ENCODE measurements at places on chromosomes 1 and 21. TPM values are rescaled to one million over a fixed set of nuclear protein-coding genes. Genes with fewer than 3 reads are reported as not detected.

Gene LEPR
- 47.7 TPM for total RNA-seq

Gene LRRC8B
- total RNA-seq, result 0.86 TPM

DNA sequence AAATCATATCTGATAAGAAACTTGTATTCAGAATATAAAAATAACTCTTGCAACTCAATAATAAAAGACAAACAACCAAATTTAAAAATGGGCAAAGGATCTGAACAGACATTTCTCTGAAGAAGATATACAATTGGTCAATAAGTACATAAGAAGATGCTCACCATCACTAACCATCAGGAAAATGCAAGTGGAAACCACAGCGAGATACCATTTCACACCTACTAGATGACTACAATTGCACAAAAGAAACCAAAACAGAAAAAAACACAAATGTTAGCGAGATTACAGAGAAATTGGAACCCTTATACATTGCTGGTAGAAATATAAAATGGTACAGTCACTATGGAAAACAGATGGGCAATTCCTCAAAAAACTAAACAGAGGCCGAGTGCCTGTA, 11.5 kb upstream of the ZNF683 start:
- no peak for DNase-seq

Gene KCNT2
- 7.3 TPM for total RNA-seq

DNA sequence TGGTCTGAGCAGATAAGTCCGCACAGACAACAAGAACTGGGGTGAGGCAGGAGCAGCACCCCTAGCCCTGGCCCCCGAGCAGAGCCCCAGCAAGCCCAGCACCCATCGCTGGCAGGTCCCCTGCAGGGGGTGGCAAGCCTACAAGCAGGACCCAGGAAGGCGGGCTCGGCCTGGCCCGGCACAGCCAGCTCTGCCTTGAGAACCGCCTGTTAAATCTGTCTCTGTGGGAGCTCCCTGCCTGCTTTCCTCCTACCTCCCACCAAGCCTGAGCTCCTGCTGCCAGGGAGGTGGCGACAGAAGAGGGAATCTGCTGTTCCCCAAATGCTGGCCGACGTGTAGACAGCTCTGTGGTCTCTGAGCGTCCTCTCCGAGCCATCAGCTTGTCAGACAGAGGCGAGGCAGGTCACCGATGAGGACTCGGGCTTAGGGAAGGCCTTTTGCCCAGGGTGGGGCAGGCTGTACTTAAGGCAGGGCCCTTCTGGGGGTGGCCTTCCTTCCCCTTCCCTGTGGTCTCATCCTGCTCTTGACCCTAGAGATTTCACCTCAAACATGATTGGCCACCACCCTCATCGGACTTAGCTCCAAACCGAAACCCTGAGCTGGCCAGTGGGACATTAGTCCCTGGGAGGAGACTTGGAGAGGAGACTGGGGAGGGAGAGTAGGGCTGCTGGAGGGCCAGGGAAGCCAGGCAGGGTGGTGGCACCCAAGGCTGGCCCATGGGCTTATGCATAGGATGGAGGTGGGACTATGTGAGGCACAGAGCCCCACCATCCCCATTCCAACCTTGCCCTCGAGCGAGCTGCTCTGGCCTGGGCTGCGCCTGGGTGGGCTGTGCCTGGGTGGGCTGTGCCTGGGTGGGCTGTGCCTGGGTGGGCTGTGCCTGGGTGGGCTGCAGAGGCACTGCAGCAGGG, 7.7 kb downstream of the SELENON start:
- DNase-seq, result no peak

DNA sequence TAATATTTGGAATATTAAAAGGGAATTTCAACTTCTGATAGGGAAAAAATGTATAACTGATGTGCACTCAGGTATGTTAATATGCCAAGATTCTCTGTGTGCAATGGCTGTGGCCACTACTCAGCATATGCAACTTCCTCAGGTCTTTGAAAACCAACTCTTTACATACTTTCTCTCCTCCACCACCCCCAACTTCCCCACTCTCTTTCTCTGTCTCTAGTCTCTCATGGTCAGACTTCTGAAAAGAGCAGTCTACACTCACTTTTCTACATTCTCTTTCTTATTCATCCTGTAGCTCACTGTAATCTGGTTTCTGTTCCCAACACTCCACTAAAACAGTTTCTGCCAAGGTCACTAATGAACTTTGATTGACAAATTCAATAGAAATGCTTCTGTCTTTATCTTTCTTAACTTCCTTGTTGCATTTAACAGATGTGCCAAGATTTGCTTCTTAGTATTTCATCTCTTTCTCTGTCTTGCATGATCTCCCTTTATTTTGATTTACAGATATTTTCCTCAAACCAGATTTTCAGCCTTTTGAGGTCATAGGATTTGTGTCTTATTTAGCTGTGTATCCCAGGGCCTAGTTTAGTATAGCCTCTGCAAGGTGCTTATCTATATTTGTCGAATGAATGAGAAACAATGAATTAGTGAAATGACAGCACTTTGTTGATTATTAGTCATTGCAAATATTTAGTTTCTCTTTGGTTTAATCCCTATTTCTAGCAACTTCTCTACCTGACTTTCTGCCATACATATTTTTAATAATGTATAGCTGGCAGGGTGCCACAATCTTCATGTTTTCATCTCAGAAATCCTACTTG, 168.9 kb downstream of the LMO4 start:
- DNase-seq, result no peak

GRCh38 chr21:28537371-28538079, 455.2 kb downstream of the LTN1 start:
- DNase-seq, result peak; percentile 74

DNA sequence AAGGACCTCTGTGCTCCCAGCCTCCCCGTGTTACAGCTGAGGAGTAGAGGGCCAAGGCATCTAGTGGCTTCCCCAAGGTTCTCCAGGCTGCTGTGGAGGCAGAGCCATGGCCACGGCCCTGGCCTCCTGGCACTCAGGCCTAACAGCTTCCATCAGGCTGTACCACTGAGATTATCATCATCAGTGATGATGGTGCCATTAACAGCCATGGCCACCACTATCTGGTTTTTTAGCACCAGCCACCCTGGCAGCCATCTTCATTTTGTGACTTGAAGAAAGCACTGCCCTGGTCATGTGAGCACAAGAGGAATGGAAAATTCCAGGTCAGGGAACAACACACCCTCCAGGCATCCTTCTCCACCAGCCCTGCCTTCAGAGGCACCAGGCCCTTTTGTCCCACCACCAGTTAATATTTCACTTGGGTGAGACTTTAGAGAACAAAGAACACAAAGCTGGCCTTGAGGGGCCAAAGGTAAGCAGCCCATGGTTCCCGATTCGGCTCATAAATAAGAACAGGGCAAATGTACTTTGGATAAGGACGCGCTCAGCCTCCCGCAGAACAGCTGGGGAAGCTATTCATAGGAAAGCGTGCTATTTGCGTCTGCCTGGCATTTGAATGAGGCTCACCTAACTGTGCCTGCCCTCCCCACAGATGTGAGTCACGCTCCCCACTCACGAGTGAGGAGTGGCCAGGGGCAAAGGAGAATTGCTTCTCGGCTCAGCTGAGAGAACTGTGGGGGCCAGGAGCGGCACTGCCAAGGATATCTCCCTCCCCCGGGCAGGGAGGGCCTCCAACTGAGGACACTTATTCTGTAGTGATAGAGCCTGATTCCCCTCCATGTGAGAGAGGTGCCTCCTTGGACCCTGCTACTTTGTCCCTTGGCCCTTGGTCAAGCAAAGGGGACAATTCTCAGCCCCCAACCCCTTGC, 95.6 kb downstream of the CD58 start:
- DNase-seq, result no peak

DNA sequence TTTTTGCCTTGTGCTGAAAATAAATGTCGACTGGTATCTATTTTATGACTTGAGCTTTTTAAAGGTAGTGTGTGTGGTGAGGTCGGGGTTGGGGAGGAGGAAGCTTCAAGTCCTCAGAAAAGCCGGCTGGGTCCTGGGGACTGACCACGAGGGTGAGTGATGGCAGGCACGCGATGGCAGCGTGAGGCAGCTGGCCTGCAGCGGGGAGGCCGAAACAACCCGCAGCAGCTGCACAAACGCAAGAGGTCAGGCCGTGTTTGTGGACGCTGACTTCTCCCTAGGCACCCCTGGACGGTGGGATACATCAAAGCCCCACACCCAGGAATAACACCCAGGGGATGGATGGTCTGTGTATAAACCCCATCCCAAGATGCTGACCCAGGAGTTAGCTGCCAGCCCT, 51.4 kb downstream of the ZBTB18 start:
- DNase-seq, result no peak

Gene AGT
- 0.32 TPM for total RNA-seq

Gene C1orf94
- total RNA-seq, result not detected

- DNase-seq, result no peak
Observed at GRCh38 chr1:26923711-26924110, 2.2 kb downstream of the NUDC start.

- no peak for DNase-seq
Observed at GRCh38 chr1:168863772-168864171, 134.8 kb upstream of the DPT start.

DNA sequence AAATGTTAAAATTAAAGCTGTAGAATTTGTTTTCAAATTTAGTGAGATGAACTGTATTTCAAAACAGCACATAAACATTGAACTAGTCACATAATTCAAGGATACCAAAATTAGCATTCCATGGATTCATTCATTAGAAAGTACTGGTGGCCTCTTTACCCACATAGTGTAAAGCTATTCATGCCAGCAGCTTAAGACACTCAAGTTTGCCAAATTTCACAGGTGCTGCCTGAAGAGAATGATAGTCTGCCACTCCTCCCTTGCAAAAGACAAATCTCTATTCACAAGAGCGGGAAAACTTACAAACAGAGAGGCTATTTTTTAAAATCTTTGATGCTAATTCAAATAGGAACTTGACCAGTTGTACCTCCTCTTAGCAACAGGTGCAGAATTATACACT, 337.0 kb downstream of the BRINP3 start:
- no peak for DNase-seq

Gene TRIM46
- total RNA-seq, result 6.5 TPM

- DNase-seq, result no peak
Observed at GRCh38 chr1:212722270-212722957, 22.8 kb upstream of the BATF3 start.

DNA sequence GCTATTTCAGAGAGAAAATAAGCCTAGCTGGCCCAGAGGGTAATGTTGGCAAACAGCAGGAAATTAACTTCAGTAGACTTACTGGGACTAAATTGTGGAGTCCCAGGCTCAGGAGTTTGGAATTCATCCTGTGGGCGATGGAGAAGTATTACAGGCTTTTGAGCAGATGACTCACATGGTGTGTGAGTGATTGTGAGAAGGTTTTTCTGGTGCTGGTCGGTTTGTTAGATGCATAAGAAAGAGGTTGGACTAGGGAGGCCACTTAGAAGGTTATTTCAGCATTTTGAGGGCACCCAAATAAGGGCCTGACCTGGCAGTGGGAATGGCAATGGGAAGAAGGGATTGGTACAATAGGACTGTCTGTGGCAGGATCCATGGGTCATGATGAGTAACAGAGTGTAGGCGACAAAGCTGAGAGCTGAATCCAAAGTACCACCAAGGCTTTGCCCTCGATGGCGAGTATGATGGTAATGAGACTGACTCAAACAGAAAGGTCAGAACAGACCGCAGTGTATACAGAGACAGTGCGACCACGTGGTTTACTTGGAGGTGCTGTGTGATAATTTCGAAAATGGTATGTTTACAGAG, 69.2 kb upstream of the KIF26B start:
- peak; percentile 89 for DNase-seq

DNA sequence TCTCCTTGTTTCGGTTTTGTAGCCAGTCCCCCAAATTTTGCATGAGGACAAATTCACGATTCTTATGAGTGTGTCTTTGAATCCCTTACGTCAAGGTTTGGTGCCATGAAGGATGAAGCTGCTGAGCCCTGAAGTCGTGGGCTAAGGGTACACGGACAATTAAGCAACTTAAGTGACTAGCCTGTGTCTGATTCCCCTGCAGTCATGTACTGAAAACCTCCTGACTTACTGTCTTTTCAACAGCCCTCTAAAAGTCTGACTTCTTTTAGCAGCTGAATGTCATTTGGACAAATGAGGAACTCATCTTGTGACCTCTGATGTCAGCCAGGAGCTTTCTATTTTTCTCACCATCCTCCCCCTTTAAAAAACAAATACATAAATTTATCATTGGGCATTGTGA, 27.1 kb upstream of the C1orf105 start:
- DNase-seq, result no peak

GRCh38 chr1:10901891-10902805, 105.7 kb upstream of the CASZ1 start:
- DNase-seq, result no peak

- no peak for DNase-seq
Observed at GRCh38 chr1:60916906-60917305, 165.5 kb upstream of the NFIA start.

DNA sequence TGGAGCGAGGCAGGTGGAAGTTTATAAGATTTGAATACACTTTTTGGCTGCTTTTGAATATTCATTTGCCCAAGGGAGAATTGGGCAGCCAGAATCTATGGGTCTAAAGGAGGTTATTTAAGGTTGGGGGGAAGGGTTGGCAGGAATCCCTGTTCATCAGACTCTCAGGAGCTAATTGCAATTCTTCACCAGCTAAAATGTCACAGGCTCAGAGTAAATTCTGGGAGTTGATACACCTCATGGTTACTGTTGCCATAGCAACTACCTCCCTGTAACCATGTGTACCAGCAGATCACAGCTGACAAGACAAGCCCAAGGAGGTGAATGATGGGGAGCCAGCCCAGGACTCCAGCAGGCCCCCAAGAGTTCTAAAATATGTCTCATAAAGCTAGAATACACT, 75.5 kb downstream of the CAMK2N1 start:
- DNase-seq, result no peak

- peak; percentile 72 for DNase-seq
Observed at GRCh38 chr1:201709564-201710295, 119.2 kb upstream of the IPO9 start.

Gene PROK1
- total RNA-seq, result not detected

DNA sequence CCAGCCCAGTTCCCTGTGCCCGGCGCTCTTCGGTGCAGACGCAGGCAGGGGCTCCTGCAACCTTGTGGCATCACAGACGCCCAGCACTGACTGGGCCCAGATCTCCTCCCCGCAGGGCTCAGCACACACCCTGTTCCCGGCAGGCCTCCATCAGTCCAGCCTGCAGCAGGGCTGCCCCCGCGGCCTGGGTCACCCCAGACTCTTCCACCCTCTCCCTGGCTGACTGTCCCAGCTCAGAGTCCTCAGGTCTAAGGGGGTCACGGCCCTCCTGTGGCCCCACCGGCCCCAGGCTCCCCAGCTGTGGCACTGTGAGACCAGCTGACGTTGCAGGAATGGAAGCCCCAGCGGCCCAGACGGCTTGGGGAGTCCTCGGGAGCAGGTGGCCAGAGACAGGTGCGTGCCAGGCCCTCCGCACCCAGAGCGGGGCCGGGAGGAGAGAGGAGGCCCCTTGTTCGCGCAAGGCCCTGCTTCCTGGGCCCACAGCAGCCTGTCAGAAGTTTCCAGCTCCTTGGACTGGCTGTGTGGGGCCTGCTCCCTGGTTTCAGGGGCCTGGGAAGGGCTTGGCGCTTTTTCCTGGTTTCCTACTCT, 4.2 kb downstream of the B3GALT6 start:
- DNase-seq, result no peak

GRCh38 chr1:55107101-55107500, 67.8 kb downstream of the PCSK9 start:
- no peak for DNase-seq

Gene PTGFR
- 7.7 TPM for total RNA-seq

Data from fibroblast of villous mesenchyme (primary cell).